ENCODE measurements at places on chromosomes 2 and 18.

- no peak for DNase-seq
Measured at GRCh38 chr18:24475926-24476589, 15.6 kb downstream of the HRH4 start.

DNA sequence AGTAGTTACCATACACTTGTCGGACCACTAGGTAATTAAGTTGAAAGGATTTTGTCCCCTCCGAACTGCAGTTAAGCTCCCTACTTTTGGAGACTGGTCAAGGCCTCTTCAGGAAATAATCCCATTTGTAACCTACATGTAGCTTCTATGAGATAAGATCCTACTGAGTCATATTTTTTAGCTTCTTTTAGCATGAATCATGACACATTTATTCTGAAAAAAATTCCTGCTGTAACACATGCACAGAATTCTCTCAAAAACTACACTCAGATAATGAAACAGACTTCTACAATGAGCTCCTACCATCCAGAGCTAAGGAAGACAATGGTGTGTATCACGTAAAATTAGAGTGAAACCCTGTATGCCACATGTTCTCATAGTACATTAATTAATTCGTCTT lies 100.7 kb upstream of the CCDC195 start:
- DNase-seq, result no peak

DNA sequence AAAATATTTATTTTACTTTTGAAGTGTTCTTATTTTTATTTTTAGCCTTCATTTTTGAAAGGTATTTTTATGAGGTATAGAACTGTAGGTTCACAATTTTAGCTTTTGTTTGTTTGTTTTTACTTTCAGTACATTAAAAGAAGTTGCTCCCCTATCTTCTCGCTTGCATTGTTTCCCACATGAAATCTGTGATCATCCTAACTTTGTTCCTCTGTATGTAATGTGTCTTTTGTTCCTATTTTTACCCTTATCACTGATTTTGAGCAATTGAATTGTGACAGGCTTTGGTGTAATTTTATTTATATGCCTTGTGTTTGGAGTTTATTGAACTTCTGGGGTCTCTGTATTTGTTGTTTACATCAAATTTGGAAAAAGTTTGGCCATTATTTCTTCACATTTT lies 77.8 kb upstream of the TMEM87B start:
- DNase-seq, result no peak

DNA sequence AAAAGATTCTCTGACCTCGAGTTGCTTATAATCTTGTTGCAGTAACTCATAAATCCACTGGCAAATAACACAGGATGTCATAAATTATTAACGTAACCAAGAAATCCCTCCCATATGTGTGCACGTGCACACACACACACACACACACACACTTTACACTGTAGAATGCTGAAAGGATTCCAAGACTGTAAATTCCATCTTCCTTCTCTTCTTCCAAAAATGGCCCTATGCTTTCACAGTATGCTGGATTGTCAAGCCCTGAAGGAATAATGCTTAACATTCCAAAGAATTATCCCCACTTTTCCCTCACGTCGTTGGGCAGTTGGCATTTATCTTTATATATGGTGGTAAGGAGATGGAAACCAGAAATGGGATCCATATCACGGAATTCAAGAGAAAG lies 117.5 kb upstream of the CRIM1 start:
- DNase-seq, result no peak

GRCh38 chr2:197958592-197959150 lies 154.3 kb downstream of the PLCL1 start:
- no peak for DNase-seq

GRCh38 chr18:3162181-3162580 lies 57.6 kb downstream of the MYOM1 start:
- DNase-seq, result no peak

GRCh38 chr2:101823347-101823791 lies 125.9 kb downstream of the MAP4K4 start:
- peak; percentile 52 for DNase-seq

- DNase-seq, result no peak
Measured at GRCh38 chr18:31596081-31596872, 4.6 kb downstream of the TTR start.

GRCh38 chr2:119222863-119223520 lies 642 bp upstream of the STEAP3 start:
- DNase-seq, result no peak

GRCh38 chr2:172442072-172442895 lies 14.9 kb downstream of the ITGA6 start:
- DNase-seq, result no peak

DNA sequence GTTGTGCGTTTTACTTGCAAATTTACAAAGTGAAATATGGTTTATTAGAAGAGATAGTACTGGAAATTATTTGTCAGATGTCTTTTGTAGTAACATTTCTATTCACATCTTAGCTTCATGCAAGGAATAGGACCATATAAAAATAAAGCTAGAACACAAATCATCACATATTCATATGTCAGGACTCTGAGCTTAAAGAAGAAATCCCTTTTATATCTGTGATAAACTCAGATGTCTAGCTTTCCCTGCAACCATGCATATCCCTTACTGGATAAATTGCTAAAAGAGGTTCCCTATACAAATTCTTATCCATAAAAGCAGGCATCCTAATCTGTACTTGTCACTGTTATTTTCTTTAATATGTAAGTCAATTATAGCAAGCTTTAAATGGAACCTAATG lies 178.5 kb downstream of the NRXN1 start:
- DNase-seq, result no peak

GRCh38 chr2:96409081-96409819 lies 73.7 kb downstream of the NCAPH start:
- no peak for DNase-seq

DNA sequence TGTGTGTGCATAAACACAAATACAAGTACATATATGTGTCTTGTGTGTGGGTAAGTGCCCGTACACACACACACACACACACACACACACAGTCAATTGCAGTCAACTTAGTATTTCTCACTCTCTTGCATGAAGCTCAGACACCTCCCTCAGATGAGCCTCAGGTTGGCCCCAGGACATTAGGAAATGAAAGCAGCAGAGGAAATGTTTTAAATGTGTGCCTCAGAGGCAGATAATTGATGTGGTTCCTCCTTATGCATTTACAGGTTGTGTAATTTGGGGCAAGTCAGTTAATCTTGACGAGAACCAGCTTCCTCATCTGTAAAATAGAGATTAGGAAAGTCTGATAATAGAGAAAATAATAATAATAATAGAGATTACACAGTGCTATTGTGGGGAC lies 814.0 kb upstream of the ID2 start:
- DNase-seq, result no peak

GRCh38 chr2:229714736-229715541 lies 584 bp upstream of the DNER start:
- DNase-seq, result peak; percentile 77
